ENCODE measurements at places on chromosomes 7 and 10.

- no peak for DNase-seq
Measured at GRCh38 chr7:2475678-2476015, 551 bp downstream of the GRIFIN start.

- no peak for DNase-seq
Measured at GRCh38 chr7:157791261-157791660, 454.5 kb downstream of the DNAJB6 start.

- DNase-seq, result no peak
Measured at GRCh38 chr7:137838706-137839315, 8.0 kb downstream of the DGKI start.

GRCh38 chr7:55733241-55734140 lies 129.1 kb downstream of the SEPTIN14 start:
- DNase-seq, result no peak

GRCh38 chr7:134703782-134704181 lies 57.1 kb downstream of the BPGM start:
- DNase-seq, result no peak

- DNase-seq, result no peak
Measured at GRCh38 chr10:84196083-84196482, 1.7 kb downstream of the CDHR1 start.

DNA sequence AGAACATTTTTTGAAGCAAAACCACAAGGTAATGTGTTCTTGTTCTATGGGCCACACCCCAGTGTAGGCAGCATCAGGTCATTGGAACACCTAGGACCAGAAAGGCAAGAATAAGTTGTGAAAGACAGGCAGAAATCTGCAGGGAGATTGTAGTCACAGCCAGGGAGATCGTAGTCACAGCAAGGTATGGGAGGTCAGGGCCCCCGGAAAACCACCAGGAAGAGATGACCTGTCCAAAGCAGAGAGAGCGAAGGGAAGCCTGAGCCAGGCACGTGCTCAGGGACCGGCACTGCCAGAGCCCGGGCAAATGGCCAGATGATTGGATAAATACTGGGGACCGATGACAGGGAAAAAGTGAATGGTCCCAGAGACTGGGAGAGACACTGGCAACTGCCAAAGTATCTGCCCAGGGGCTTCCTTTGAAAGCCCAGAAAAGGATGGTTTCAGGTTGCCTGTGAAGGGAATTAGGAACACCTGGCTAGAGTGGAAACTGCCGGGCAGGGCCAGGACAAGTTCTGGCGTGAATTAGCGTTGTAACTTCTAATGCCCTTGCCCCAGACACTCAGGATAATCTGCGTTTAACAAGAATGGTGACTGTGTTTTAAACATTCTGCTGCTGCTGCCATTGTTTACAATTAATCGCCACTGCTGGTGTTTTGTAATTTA lies 3.9 kb upstream of the NOBOX start:
- no peak for DNase-seq

GRCh38 chr7:50394315-50394714 lies 55.8 kb downstream of the FIGNL1 start:
- DNase-seq, result no peak

GRCh38 chr10:29713450-29713849 lies 78.7 kb upstream of the SVIL start:
- no peak for DNase-seq

- no peak for DNase-seq
Measured at GRCh38 chr7:74287303-74288033, 1.7 kb upstream of the CLIP2 start.

GRCh38 chr7:121938429-121938996 lies 65.6 kb downstream of the PTPRZ1 start:
- no peak for DNase-seq

GRCh38 chr10:13970236-13970956 lies 360.3 kb downstream of the FRMD4A start:
- DNase-seq, result no peak

GRCh38 chr10:110985497-110986275 lies 66.3 kb downstream of the SHOC2 start:
- DNase-seq, result no peak

GRCh38 chr7:96284835-96285234 lies 37.1 kb downstream of the SLC25A13 start:
- no peak for DNase-seq

GRCh38 chr7:136066304-136067143 lies 89.4 kb upstream of the MTPN start:
- no peak for DNase-seq

DNA sequence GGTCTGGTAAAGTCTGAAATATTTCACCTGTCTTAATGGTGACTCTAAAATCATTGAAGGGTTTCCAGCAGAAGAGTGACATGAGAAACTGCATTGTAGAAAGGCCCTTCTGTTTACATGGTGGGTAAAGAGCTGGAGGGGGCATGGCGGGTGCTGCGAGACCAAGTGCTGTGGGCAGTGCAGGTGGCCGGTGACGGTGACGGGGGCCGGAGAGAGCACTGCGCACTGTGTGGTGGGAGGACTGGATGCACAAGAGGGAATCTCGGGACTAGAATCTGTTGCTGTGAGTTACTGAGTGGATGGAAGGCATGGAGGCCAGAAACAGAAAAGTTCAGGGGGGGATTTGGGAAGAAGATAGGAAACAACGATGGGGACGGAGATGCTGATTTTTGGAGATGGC lies 218.7 kb downstream of the USP6NL start:
- no peak for DNase-seq

GRCh38 chr10:115092555-115093285 lies 445 bp upstream of the ATRNL1 start:
- no peak for DNase-seq

DNA sequence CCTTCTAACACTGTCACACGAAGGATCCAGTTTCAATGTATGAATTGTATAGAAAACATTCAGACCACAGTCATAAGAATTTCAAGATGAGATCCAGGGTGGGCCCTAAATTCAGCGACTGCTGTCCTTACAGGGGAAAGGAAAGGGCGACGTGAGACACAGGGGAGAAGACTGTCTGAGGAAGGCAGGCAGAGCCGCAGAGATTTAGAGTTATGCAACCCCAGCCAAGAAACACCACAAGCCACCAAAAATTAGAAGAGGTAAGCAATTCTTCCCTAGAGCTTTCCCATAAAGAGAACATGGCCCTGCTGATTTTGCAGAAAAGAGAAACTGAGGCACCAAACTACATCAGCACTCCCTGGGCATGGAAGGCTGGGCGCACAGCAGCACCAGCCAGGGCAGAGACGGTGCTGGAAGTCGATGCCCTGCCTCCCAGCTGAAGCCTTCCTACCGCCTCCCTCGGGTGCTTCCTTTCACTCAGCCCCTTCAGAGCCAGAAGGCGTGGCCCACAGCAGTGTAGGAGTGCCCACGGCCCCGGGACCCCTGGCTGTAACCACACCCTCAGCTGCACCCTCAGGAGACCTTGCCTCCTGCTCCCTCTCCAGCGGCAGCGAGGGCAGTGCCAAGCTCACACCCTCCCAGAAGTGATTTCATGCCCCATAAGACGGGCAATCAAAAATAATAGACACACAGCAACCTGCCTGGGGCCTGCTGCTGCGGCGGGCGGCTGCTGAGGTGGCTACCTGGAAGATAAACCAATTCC lies 81.0 kb upstream of the LRRC4 start:
- DNase-seq, result no peak

DNA sequence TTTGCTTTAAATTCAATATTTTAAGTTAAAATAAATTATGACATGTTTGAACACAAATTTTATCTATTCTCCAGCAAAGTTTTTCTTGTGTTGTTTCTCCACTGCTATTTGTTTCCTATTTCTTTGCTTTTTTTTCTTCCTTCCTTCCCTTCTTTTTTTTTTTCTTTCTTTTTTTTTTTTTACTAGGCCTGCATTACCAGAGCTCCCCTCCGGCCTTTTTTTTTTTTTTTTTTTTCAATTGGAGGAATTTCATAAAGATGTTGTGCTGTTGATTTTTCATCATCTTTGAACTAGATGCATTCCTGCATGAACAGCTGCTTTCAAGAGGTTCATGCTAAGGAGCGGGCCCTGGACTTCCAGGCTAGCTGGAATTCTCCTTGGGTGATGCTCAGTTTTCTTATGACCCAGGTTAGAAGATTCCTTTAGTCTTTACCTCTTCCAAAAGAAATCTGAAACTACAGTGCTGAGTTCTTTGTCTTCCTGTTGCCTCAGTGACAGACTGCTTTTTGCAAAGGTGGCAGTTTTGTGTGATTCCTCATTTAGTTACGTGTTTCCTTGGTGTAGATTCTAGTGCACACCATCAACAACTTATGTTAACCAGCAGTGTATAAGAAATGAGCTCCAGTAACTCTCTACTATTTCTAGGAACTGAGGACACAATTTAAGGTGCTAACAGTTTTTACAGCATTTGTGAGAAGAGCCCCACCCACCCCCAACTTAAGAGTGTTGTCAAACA lies 4.8 kb upstream of the CAMK1D start:
- no peak for DNase-seq

DNA sequence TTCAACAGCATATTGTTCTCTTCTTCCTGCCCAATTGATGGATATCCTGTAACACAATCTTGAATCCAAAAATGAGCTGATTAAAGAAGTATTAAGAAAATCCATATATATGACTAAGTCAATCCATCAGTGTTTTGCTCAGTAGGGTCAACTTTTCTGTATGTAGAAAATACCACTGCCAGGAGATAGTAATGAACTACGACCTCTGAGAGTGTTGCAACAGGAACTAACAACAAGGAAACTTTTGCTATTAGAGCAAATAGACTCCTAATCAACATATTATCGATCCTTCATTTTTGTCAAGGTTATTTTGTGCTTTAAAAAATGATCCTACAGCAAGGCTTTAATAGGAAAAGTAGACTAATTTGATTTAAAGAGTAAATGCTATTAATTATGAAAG lies 405.3 kb upstream of the ETV1 start:
- no peak for DNase-seq

- no peak for DNase-seq
Measured at GRCh38 chr10:132850246-132850645, 64.3 kb upstream of the NKX6-2 start.

GRCh38 chr10:88923520-88923919 lies 29.1 kb downstream of the ACTA2 start:
- DNase-seq, result no peak

DNA sequence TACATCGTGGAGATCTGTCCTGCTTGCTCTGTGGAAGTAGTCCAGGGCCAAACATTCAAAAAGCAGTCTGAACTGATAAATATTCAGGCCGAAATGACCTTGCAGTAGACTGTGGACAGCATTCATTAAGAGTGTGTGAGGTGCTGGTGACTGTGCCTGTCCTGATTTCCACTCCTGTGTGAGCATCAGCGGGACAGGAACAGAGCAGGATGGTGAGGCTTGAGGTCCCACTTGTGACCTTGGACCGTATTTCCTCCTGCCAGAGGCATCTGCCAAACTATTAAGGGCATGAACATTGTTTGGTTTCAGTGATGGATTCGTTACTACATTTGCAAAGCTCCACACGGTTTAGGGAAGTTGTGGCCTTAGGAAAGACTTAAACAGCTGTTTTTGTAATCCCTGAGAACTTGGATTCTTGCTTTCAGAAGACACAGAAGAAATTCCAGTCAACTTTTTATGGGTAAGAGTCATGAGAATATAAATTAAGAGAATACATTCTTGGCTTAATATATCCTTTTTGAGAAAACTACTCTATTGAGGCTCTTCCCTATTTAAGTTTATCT lies 32.8 kb downstream of the CCNY start:
- no peak for DNase-seq

GRCh38 chr7:42573881-42574672 lies 337.1 kb upstream of the GLI3 start:
- no peak for DNase-seq

DNA sequence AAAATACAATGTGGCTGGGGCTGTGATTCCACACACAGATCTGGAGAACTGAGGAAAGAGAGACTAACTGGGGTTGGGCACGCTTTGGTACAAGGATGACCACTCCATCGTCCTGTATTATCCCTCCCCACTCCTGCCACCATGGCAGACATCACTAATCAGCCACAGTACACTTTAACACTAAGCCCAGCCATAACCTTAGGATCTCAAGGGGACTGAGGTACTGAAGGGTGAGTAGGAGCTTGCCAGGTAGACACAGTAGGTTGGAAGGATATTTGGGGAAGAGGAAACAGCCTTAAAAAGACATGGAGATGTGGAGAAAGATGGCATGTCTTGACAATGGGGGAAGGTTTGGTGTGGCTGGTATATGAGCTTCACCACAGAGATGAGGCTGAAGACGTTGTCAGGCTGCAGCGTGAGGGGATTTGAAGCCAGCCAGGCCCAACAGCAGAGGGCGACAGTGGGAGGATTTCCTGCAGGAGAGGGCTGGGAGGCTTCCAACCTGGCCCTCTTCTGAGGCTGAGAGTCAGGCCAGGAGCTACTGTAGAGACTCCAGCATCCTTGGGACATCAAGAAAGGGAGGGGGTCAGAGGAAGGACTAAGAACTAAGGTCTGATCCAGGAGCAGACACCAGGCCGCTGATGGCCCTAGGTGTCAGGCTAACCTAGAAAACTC lies 58.6 kb upstream of the COL13A1 start:
- DNase-seq, result no peak

DNA sequence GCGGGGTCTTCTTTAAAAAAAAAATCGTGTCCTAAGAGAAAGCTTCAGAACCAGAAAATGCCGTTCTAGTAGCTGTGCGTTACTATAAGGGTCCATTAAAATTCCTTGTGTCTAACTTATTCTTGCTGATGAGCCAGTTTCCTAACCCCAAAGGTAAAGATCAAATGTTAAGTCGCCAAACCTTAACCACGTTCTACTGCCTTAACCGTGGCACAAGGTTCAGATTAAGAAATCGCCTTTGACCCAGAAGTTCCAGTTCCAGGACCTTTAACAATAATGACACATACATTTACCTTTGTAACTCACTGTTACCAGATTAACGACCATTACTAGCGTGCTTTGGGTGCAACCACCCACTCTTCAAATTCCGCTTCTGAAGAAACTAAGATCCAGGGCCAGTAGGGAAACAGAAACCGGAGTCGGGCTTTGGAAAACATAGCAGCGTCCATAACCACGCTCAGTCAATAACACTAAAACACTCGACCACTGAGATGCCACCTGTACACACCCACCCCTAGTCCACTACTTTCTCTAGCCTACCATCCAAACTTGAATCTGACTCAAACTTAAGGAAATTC lies 620 bp downstream of the BET1 start:
- DNase-seq, result no peak

DNA sequence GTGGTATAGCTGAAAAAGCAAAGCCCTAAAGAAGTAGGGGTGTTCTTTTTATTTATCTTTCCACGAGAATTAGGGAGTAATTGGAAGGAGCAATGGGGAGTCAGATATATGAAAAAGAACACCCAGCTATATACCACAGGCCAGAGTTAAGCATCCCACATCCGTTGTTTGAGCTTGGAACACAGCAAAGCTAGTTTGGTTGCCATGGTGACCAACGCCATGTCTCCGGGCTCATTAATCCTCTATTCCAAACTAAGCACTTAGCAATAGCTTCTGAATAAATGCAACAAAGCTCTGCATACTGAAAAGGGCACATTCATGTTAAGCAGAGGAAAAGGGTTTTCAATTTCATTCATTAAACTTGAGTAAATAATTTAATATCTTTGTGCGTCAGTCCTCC lies 23.5 kb downstream of the ASB4 start:
- no peak for DNase-seq

DNA sequence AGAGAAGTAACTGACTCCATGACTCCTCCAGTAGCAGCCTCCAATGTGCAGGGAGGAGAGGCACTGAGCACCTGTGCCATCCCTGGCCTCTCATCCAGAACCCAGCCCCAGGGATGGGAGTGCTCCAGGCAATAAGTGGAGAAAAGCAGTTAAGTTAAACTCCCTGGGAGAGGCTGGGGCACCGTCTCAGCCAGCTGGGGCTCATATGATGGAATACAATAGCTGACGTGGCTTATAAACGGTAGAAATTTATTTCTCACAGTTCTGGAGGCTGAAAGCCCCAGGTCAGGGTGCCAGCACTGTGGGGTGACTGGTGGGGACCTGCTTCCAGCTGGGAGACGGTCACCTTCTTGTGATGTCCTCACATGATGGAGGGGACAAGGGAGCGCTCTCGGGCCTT lies 94.7 kb downstream of the RAMP3 start:
- DNase-seq, result no peak
